CD4-positive, alpha-beta T cell (primary cell): ENCODE measurements at places on chromosomes 5 and 9.

GRCh38 chr5:96933764-96934707 lies 1.8 kb upstream of the LNPEP start:
- DNase-seq = no peak

- DNase-seq = no peak
Measured at GRCh38 chr5:84870369-84870768, 485.7 kb upstream of the EDIL3 start.

DNA sequence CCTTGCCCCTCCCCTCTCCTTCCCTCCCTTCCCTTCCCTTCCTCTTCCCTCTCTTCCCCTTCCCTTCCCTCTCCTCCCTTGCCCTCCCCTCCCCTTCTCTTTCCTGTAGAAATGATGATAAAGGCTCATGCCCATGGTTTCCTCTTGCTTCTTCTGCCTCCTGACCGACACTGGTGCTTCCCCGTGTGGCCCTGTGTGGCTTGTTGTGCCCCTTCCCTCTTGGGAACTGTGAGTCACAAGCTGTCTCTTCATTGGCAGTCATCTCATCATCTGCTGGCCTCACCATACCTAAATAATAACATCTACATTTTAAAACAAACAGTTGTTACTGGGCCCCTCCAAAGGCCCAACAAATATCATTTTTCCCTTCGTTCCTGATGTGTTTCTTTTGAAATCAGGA lies 11.7 kb upstream of the CARNMT1 start:
- DNase-seq = no peak

DNA sequence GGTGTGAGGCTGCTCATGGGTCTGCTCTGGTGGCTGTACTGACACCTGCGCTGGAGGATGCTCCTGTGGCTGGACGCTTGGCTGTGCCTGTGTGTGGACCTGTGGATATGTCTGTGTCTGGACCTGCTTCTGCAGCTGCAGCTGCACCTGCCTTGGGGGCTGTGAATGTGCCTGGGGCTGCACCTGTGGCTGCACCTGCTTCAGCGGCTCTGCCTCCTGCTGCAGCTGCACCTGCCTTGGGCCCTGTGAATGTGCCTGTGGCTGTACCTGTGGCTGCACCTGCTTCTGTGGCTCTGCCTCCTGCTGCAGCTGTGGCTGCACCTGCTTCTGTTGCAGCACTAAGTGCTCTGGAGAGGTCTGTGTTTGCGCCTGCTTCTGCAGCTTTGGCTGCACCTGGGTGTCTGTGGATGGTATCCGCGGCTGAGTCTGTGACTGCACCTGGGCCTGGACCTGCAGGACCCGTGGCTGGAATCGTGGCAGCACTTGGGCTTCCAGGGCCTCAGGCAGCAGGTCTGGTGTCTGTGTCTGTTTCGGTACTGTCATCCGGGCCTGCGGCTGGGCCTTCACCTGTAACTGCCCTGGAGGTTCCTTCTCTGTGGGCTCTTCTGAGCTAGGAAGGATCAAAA lies 12.5 kb downstream of the CIZ1 start:
- DNase-seq = no peak

DNA sequence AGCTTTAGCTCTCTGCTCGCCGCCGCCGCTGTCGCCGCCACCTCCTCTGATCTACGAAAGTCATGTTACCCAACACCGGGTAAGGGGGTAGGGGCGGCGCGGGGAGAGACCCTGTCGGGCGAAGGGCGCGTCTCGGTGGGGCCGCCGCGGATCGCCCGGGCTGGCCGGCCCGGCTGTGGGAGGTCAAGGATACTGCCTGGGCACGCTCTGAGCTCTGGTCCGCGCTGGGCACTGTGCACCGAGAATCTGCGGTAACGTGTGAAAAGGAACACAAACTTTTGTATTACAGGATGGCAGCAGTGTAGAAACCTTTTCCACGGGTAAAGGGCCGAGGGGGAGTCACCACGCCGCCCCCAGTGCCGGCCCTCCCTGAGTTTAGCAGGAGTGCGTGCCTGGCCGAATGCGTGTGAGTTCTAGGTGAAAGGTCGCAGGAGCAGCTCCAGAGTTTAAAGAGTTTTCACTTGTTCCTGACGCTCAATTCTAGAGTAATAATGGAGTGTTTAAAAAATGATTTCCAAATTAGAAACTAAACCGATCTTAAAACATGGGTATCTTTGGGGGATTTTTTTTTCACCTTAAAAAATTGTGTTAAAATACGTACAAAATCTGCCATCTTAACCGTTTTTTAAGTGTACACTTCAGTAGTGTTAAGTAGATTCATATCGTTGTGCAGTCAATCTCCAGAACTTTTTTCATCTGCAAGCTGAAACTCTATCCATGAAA lies at the start of gene HSDL2:
Gene HSDL2, plus strand, starts transcription at position 7 of the 723 bp plus-strand sequence. Its CDS starts 56 bp downstream, at position 63.
- no peak for DNase-seq
